Stimulated activated CD8-positive, alpha-beta memory T cell treated with anti-CD3 and anti-CD28 coated beads, Interleukin-2, amount 100 ng/mL, for 1 hour (primary cell): ENCODE measurements at places on chromosomes 7 and 10.

- no peak for DNase-seq
These were observed 34.0 kb downstream of the AHCYL2 start for GRCh38 chr7:129258649-129259389.

DNA sequence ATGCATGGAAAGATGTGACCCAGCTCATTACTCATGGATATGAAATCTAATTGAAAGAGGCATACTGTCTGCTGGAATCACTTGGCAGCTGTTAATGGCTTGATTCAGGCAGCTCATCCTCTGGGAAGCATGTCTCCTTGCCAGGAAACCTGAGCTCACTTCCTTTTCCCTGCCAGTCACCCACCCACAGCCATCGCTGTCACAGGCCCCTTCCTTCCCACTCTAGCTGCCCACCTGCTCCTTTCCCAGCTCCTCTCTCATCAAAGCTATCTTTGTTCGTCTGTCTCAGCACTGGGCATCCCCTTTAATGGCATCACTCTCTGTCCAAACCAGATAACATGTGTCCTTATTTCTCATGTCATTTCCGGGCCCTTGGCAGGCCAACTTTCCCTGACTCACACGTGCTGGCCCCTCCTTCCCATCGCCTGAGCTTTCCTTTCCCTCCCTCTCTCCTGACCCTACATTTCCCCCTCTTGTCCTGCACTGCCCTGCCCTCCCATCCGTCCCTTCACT, 721.9 kb downstream of the TNS3 start:
- DNase-seq = no peak

- DNase-seq = no peak
These were observed 78.5 kb upstream of the CTTNBP2 start for GRCh38 chr7:117951691-117952280.

- no peak for DNase-seq
These were observed 386.8 kb upstream of the POT1 start for GRCh38 chr7:125316466-125316865.

DNA sequence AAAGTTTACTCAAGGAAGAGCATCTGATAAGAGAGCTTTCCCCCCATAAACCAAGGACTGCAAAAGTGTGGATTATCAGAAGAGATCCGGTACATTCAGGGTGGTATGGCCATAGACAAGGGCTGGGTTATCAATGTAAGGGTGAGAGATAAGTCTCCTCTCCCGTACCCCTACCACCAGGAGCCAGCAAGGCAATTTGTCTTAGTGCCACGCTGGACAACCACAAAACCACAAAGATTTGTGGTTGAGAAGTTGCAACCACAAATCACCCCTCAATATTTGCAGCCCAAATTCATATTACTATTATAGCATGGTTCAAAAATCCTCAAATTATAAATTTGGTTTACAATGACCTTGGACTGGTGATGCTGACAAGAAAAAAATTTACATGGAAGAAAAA, 2.3 kb upstream of the ZSCAN25 start:
- DNase-seq = no peak

DNA sequence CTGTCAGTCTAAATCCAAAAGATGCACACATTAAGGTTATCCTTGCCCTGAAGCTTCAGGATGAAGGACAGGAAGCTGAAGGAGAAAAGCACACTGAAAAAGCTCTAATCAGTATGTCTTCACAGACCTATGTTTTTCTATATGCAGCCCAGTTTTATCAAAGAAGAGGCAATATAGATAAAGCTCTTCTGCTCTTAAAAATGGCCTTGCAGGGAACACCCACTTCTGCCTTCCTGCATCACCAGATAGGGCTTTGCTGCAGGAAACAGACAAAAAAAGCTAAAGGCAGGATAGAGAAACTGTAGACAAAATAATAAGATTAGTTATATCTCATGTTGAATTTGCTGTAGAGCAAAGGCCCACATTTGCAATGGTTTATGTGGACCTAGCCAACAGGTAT, 14.9 kb upstream of the IFIT1B start:
- no peak for DNase-seq

DNA sequence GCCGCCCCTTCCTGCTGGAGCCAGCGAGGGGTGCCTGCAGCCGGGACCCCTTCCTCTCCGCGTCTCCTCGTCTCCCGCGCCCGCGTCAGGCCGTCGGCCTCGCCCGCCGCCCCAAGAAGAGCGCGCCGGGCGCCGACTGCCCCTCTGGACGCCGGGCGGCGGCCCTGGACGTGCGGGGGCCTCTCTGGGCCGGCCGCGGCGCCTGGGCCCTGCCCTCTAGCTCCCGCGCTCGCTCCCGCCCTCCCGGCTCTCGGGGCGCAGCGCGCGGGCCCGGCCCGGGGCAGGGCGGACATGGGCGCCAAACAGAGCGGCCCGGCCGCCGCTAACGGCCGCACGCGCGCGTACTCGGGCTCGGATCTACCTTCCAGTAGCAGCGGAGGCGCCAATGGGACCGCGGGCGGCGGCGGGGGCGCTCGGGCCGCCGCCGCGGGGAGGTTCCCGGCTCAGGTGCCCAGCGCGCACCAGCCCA, 704 bp downstream of the ZNRF2 start:
- peak; percentile 14 for DNase-seq

DNA sequence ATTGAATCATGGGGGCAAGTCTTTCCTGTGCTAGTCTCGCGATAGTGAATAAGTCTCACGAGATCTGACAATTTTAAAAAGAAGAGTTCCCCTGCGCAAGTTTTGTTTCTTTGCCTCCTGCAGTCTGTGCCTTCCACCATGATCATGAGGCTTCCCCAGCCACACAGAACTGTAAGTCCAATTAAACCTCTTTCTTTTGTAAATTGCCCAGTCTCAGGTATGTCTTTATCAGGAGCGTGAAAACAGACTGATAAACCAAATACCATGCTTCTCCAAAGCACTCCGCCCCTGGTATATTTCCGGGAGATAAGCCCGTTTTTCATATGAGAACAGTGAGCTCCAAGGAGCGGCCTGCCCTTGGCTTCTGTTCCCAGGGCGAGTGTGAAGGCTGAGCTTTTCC, 118.9 kb downstream of the EVX1 start:
- no peak for DNase-seq
